ENCODE measurements at places on chromosomes 11 and 22. TPM values are rescaled to one million over a fixed set of nuclear protein-coding genes. Genes with fewer than 3 reads are reported as not detected.

GRCh38 chr11:67662142-67662834 lies 11.8 kb upstream of the ACY3 start:
- peaks cover 2% of the 10 kb centered on the region for H3K27me3 ChIP-seq
- peaks cover 20% of the 10 kb centered on the region for H3K4me1 ChIP-seq
- no peaks in the 10 kb centered on the region for H3K36me3 ChIP-seq
- no peak overlapping the region for H3K27ac ChIP-seq
- DNase-seq, result no peak

- DNase-seq, result no peak
- H3K27ac ChIP-seq, result no peak overlapping the region
- H3K27me3 ChIP-seq, result no peaks in the 10 kb centered on the region
- H3K36me3 ChIP-seq, result no peaks in the 10 kb centered on the region
- H3K4me3 ChIP-seq, result no peak overlapping the region
Measured at GRCh38 chr11:100460426-100460825, 226.7 kb upstream of the ARHGAP42 start.

- H3K27me3 ChIP-seq, result no peaks in the 10 kb centered on the region
- H3K36me3 ChIP-seq, result no peaks in the 10 kb centered on the region
- no peaks in the 10 kb centered on the region for H3K4me1 ChIP-seq
- no peak overlapping the region for H3K4me3 ChIP-seq
- DNase-seq, result no peak
Measured at GRCh38 chr22:44410451-44410991, 87.5 kb downstream of the RTL6 start.

DNA sequence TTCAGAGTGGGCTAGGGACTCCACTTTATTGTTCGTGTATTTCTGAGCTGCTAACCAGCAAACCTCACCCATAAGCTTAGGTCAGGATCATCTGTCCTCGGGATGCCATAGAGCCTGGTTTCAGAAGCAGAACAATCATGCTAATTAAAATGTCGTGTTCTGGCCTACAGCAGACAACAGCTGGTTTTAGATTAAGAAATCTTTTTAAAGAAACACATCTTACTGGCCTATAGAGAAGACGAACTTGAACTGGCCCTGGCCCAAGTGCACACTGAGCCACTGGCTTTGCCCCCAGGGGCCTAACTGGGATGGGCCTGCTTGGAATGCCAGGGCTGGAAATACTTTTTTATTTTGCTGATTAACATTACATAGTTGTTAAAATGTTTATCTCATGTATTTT lies 63.2 kb downstream of the ALX4 start:
- no peaks in the 10 kb centered on the region for H3K4me1 ChIP-seq
- no peaks in the 10 kb centered on the region for H3K36me3 ChIP-seq
- H3K27me3 ChIP-seq, result no peaks in the 10 kb centered on the region

- H3K4me3 ChIP-seq, result no peak overlapping the region
- H3K4me1 ChIP-seq, result no peaks in the 10 kb centered on the region
- H3K27me3 ChIP-seq, result no peaks in the 10 kb centered on the region
- DNase-seq, result no peak
Measured at GRCh38 chr11:26186389-26186788, 145.5 kb upstream of the ANO3 start.

GRCh38 chr11:126257764-126258163 lies 10.9 kb downstream of the SRPRA start:
- H3K27ac ChIP-seq, result no peak overlapping the region
- DNase-seq, result no peak
- no peaks in the 10 kb centered on the region for H3K27me3 ChIP-seq
- H3K36me3 ChIP-seq, result peaks cover 4% of the 10 kb centered on the region
- no peak overlapping the region for H3K4me3 ChIP-seq

GRCh38 chr11:65791719-65792213 lies 4.9 kb downstream of the OVOL1 start:
- DNase-seq, result peak; percentile 73
- peak overlapping the region; percentile 54 for H3K27ac ChIP-seq
- H3K4me1 ChIP-seq, result peaks cover 30% of the 10 kb centered on the region
- peaks cover 8% of the 10 kb centered on the region for H3K27me3 ChIP-seq
- H3K36me3 ChIP-seq, result no peaks in the 10 kb centered on the region

DNA sequence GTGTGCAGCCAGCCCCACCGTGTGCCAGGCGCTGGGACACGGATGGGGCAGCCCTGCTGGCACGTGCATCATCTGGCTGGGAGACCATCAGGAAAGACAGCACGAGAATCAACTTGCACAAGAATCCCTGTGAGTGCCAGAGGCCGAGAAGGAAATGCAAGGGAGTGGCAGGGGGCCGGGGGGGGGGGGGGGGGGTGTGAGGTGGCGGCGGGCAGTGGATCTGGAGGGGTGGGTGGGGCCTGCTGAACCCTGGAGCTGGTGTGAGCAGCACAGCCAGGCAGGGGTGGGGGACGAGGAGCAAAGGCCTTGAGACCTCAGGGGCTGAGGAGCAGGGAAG lies 14.0 kb upstream of the FLRT1 start:
- no peak for DNase-seq
- no peaks in the 10 kb centered on the region for H3K4me1 ChIP-seq
- H3K27me3 ChIP-seq, result no peaks in the 10 kb centered on the region
- no peaks in the 10 kb centered on the region for H3K36me3 ChIP-seq

- H3K27ac ChIP-seq, result no peak overlapping the region
- H3K27me3 ChIP-seq, result no peaks in the 10 kb centered on the region
- no peak for DNase-seq
- H3K36me3 ChIP-seq, result peaks cover 22% of the 10 kb centered on the region
Measured at GRCh38 chr11:67301951-67302516, 1.3 kb upstream of the SSH3 start.

GRCh38 chr11:131371791-131372104 lies 1.3 kb downstream of the NTM start:
- H3K4me3 ChIP-seq, result no peak overlapping the region
- no peak for DNase-seq
- H3K27ac ChIP-seq, result no peak overlapping the region
- no peaks in the 10 kb centered on the region for H3K36me3 ChIP-seq

DNA sequence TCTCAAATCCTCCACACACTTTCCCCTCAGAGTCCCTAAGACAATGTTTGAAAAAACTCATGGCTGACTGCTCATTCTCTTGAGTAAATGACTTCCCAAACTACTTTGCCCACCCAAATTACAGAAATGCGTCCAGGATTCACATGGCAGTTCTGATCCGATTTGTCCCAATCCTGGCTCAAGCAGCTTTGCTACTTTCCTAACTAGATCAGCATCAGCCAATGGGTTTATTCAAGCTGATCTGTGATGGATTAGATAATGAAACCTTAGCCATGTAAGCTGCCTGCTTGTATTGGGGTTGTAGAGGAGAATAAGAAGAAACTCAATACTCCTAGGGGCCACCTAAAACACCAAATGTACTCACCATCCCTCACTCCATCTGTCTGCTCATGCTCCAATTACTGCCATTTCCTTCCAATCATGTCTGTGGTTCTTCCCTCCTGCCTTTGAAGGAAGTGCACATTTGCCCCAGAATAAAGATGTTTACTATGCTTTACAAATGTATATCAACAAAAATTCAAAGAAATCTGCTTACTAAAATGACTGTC lies 6.9 kb downstream of the RBFOX2 start:
- H3K27ac ChIP-seq, result no peak overlapping the region
- DNase-seq, result no peak
- no peak overlapping the region for H3K4me3 ChIP-seq
- H3K36me3 ChIP-seq, result no peaks in the 10 kb centered on the region
- no peaks in the 10 kb centered on the region for H3K27me3 ChIP-seq
- peaks cover 3% of the 10 kb centered on the region for H3K4me1 ChIP-seq

The GRAP2 gene
- 60.7 TPM for polyA plus RNA-seq

The KLHL35 gene
- polyA plus RNA-seq, result 0.17 TPM

The MS4A7 gene
- polyA plus RNA-seq, result 2.3 TPM

The LGR4 gene
- polyA plus RNA-seq, result 0.04 TPM

The MICAL2 gene
- 3.0 TPM for polyA plus RNA-seq

Measured in GM12878 (cell line).